Epithelial cell of prostate (primary cell): ENCODE measurements at places on chromosomes 5 and 9.

- DNase-seq = no peak
Observed at GRCh38 chr5:144156767-144157171, 13.7 kb downstream of the YIPF5 start.

GRCh38 chr5:38468978-38469706 lies 87.3 kb downstream of the LIFR start:
- DNase-seq = no peak

DNA sequence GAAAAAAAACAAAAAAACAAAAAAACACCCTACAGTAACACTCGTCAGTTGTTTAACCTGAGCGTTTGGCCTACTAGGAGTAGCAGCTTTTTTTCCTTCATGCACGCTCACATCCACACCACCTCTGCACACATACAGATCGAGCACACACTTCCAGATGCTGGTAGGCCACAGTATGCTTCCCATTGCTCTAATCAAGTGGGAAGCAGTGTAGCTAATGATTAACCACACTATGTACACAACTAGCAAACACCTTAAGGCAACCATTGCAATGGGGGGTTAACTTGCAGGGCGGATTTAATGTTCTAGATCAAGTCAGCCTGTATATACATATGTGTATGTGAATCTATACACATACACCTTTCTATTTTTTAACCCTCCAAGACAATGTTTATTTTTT lies 65.5 kb upstream of the GLRX start:
- DNase-seq = no peak

DNA sequence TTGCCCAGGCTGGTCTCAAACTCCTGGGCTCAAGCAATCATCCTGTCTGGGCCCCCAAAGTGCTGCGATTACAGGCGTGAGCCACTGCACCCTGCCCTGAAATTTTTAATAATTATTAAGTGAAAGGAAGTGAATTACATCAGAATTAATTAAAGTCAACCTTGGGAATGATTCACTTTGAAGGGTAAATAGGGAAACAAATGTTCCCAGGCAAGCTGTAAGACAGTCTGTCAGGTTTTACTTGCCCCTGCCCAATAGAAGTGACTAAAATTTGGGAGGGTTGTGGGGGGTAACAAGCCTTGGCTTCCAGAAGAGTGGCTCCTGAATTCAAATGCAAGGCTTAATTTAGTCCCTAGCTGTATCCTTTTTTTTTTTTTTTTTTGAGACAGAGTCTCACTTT lies 1.3 kb upstream of the LIX1 start:
- DNase-seq = no peak
